ENCODE measurements at places on chromosomes 11 and 22. TPM values are rescaled to one million over a fixed set of nuclear protein-coding genes. Genes with fewer than 3 reads are reported as not detected.
A peak's percentile ranks its signal among the peaks of the same experiment; 100 is the strongest.

Gene KRTAP5-10
- polyA plus RNA-seq, result not detected

Gene VPS51
- polyA plus RNA-seq, result 63.5 TPM

Gene PANX3
- 0.25 TPM for polyA plus RNA-seq

Gene TMPRSS6
- 34.4 TPM for polyA plus RNA-seq

Gene MS4A4A
- 0.69 TPM for polyA plus RNA-seq

Gene TESMIN
- 6.4 TPM for polyA plus RNA-seq

Gene NAV2
- 23.7 TPM for polyA plus RNA-seq

Gene RBM4
- polyA plus RNA-seq, result 151 TPM

Gene KCNJ1
- polyA plus RNA-seq, result not detected

DNA sequence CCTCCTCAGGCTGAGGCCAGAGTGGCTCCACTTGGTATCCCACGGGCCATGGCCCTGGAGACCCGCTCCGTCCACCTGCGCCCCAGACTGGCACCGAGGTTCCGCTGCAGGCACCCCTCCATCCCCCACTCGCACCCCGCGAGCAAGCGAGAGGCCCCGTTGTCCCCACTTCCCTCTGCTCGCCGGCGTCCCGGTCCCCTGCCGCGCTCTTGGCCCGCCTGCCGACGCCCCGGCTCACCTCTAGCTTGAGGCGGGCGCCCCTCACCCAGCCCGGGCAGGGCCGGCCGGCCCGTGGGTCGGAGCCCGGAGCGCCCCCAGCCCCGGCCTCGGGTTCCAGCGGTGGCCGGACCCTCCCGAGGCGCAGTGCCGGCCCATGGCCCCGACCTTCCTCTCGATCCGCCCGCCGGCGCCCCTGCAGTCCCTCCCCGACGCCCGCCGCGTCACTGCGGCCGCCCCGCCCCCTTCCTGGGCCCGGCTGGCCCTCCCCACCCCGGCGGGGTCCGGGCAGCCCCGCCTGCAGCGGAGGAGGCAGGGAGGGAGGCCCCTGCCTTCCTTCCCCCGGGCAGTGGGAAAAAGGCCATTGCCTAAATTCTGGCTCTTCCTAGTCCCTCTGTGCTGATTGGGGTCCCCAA, at the start of gene PITPNM1:
Gene PITPNM1 (minus strand): TSS at position 414 of the 632 bp plus-strand sequence. CDS start 1,183 bp downstream, outside the sequence.
- peak; percentile 86 for DNase-seq

DNA sequence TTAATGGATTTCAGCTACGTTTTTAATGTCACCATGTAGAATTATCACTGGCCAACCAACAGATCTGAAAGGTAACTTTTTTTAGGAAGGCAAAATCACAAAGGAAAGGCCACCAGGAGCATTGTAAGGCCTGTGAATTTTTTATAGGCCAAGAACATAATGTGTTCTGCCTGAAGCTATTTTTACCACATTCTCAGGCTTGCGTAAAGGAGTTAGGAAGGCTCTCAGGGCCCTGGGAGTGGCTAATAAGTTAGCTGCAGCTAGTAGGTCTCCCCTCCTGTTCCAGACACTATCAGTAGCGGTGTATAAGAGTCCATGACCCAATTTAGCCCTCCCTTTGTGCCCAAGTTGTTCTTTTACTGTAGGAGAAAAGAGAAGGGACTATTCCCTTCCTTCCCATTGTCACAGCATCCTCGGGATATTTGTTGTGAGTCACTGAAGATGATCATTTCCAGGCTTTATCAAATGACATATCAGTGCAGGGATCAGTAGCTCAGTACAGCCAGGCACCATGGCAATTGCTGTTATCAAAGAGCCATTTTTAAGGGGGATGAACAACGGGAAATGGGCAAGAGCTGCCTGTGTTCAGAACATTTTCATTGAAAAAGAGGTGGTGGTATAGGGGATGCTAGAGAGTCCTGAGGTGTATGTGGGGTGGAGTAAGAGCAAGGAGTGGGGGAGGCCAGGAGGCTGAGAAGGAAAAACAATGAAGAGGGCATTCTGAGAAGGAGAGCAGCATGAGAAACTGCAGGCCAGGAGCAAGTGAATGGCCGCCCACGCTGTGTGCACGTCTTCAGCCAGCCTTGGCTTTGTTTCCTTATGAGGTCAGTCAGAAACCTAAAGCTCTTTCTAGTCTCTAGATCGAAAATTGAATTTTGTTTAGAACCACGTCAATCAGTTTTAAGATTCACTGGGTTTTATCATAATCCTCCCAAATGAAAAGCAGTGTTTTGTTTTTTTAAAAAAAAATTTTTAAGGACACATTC, 940.3 kb downstream of the NTM start:
- no peak for DNase-seq

- DNase-seq, result no peak
Measured at GRCh38 chr22:50536226-50536625, 6.4 kb upstream of the TYMP start.

- no peak for DNase-seq
Measured at GRCh38 chr22:47128622-47129215, 366.3 kb downstream of the TBC1D22A start.

DNA sequence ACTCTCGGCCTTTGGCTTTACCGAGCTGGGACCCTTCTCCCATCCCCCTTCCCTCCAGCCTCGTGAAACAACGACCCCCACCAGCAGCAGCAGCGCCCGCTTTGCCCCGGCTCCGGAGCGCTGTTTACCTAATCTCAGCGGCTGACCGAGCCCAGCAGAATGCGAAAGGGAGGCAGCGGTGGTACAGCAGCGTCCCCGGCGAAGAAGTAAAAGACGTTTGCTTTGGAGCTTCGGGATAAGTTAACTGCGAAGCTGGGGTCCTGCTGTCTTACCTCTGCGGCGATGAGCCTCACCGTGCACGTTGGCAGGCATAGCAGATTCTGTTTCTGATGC, 2.0 kb upstream of the LARGE1 start:
- peak; percentile 70 for DNase-seq

DNA sequence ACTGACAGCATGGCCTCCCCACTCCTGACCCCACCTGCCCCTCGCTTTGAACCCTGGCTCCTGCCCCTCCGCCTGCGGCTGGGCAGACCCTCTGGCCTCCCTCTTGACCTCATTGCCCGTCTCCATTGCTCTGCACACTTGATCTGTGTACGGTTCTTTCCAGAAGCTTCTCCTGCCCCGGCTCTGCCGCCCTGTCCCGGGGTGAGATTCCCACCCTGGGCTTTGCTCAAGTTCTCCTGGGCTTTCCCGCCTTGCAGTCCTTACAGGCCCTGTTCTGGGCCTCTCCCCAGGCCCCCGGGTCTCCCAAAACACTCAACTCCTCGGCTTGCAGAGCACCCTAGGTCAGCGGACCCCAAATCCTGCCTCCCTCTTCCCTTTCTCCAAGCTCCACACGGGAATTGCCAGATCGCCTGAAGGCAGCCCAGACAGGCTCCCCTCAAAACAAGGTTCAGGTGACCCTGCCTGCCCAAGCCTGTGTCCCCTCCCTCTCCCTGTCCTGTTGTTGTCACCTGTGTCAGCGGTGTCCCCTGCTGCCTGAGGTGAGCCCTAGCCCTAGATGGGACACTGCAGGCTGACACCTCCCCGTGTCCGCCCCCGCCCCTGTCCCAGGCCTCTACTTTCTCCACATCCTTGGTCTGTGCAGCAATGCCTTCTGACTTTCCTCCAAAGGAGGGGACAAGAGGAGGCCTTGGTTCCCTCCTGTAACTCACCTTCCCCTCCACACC, 1.5 kb downstream of the GAL start:
- no peak for DNase-seq

GRCh38 chr22:32181043-32181442, 21.9 kb upstream of the C22orf42 start:
- no peak for DNase-seq

GRCh38 chr11:8220261-8221045, 43.2 kb downstream of the LMO1 start:
- DNase-seq, result no peak

DNA sequence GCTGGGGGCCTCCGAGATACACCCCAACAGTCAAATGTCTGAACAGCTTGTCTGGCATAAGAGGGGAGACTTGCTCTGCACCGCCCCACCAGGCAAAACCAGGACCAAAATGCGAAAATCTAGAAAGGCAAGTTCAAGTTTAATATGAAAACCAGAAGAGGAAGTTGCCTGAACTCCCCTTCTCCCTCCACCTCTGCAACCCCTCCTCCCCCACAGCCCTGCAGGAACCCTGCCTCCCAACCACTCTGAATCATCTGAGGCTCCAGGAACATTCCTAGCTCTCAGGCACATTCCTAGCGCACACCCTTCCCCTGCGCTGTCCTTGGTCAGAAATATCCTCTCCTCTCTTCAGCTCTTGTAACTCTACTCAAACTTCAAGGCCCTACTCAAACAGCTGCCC, 36.7 kb downstream of the ISX start:
- DNase-seq, result peak; percentile 77

- DNase-seq, result no peak
Measured at GRCh38 chr11:22466351-22466750, 128.2 kb downstream of the SLC17A6 start.

DNA sequence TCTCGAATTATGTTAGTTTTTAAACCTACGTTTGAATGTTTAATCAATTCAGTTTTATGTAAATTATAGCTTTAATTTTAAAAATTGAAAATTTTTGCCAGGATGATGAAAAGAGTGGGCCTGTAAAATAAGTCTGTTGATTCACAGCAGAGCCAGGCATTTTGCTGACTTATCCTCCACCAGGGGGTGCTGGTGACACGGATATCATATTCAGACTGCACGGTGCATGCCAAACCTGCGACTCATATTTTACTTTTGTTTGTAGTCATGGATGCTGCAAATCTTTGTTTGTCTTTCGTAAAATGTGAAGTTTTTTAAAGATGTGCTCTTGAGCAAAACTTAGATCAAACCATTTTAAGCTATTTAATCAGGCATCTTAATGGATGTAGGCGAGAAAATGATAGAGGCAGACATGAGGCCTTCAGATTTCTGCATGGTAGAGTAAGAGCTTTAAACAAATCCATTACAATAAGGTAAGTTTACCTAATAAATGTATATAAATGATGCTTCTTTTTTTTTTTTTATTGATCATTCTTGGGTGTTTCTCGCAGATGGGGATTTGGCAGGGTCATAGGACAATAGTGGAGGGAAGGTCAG, 3.6 kb upstream of the OR8B3 start:
- peak; percentile 91 for DNase-seq
